ENCODE measurements at places on chromosomes 3 and 15. TPM values are rescaled to one million over a fixed set of nuclear protein-coding genes. Genes with fewer than 3 reads are reported as not detected.

Gene HYAL1
- total RNA-seq = 2.8 TPM

Gene CORO2B
- 2.8 TPM for total RNA-seq

Gene A4GNT
- total RNA-seq = not detected

GRCh38 chr3:189827108-189827507, 195.9 kb downstream of the TP63 start:
- no peak overlapping the region for H3K27ac ChIP-seq
- no peaks in the 10 kb centered on the region for H3K27me3 ChIP-seq
- H3K36me3 ChIP-seq = no peaks in the 10 kb centered on the region
- DNase-seq = no peak
- peaks cover 6% of the 10 kb centered on the region for H3K4me1 ChIP-seq
- no peak overlapping the region for H3K4me3 ChIP-seq

GRCh38 chr3:113783463-113783862, 36.6 kb downstream of the ATP6V1A start:
- H3K27ac ChIP-seq = peak overlapping the region; percentile 70
- DNase-seq = no peak
- peaks cover 14% of the 10 kb centered on the region for H3K4me1 ChIP-seq
- no peaks in the 10 kb centered on the region for H3K27me3 ChIP-seq
- no peak overlapping the region for H3K4me3 ChIP-seq
- H3K36me3 ChIP-seq = no peaks in the 10 kb centered on the region

DNA sequence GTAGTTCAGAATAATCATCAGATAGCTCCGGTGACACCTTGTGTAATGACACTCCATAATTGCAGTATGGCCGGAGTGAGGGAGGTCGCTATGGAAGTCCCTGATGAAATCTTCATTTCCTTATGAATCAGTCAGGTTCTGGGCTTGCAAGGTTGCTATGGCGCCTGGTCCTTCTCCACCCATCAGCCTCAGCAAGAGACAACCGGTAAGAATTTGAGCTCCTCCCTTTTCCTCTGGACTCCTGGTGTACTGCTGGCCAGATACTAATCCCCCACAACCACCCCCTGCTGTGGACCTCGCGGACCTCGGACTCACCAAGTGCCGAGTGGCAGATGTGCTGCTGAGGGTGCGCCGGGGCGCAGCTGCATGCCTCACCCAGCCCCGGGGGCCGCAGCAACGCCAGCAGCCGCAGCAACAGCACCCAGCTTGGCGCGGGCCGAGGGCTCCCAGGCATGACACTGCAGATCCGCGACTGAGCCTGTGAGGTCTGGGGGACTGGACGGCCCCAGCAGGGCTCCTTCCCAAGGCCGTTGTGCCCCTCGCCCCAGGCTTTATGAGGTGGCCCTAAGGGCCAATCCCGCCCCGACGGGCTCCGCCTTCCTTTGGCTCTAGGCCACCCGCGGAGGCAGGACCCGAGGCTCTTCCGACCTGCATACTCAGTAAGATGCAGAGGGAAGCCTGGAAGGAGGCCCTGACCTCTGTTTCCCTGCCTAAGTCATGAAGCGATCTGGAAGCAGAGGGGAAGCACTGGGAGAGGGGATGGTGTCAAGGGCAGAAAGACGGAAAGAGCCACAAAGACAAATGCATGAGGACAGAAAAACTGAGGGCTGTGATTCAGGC, at the start of gene TIMP4:
Gene TIMP4 (minus strand): TSS at position 526 of the 840 bp plus-strand sequence. CDS start 72 bp downstream, at position 454.
- H3K27ac ChIP-seq = peak within 1 kb of the TSS; percentile 92
- no peaks in the 10 kb centered on the region for H3K36me3 ChIP-seq
- H3K4me1 ChIP-seq = peaks cover 19% of the 10 kb centered on the region
- H3K4me3 ChIP-seq = peak within 1 kb of the TSS; percentile 51
- peak; percentile 68 for DNase-seq
- no peaks in the 10 kb centered on the region for H3K27me3 ChIP-seq

GRCh38 chr3:195548006-195548405, 4.9 kb upstream of the PPP1R2 start:
- peaks cover 36% of the 10 kb centered on the region for H3K4me1 ChIP-seq
- DNase-seq = no peak
- H3K36me3 ChIP-seq = no peaks in the 10 kb centered on the region
- H3K27ac ChIP-seq = no peak overlapping the region

DNA sequence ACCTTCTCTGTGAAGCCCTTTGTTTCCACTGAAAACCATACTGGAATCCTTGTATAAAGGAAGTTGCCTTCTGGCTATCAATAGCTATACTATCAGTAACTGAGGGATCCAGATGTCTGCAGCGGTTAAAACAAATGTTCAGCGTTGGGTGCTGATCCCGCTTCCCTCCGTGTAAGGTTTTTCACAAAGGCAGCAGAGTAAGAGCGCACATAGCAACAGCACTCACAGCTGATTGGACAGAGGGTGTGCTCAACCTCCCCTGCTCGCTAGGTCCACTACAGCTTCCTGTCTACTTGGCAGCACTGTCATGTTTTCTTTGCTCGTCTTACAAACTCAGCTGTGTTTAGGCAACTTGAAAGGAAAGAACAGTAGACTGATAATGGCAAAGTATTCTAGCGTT, 27.3 kb downstream of the ATOSA start:
- H3K27me3 ChIP-seq = no peaks in the 10 kb centered on the region
- peak; percentile 77 for DNase-seq
- H3K27ac ChIP-seq = no peak overlapping the region
- peak overlapping the region; percentile 7 for H3K4me3 ChIP-seq
- no peaks in the 10 kb centered on the region for H3K36me3 ChIP-seq
- no peaks in the 10 kb centered on the region for H3K4me1 ChIP-seq

DNA sequence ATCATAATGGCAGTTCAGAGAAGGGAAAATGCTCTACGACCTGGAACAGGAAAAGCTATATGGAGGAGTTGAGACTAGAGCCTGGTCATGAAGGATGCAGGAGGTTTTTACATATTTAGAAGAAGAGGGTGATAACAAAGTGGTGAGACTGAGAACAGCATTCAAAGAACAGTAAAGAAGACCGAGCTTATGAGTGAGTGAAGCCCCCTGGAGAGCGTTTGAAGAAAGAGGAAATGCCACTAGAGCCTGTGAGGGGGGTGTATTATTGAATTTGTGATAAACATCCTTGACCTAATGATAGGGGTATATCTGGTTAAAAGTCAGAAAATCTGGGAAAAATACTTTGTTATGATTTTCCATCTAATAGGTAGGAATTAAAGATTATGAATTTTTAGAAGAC, 4.2 kb downstream of the PARP9 start:
- no peaks in the 10 kb centered on the region for H3K27me3 ChIP-seq
- H3K4me1 ChIP-seq = peaks cover 12% of the 10 kb centered on the region
- H3K36me3 ChIP-seq = no peaks in the 10 kb centered on the region
- DNase-seq = no peak
- H3K4me3 ChIP-seq = no peak overlapping the region
- peak overlapping the region; percentile 24 for H3K27ac ChIP-seq

- DNase-seq = no peak
- H3K27me3 ChIP-seq = no peaks in the 10 kb centered on the region
- peaks cover 11% of the 10 kb centered on the region for H3K4me1 ChIP-seq
- H3K27ac ChIP-seq = no peak overlapping the region
- no peaks in the 10 kb centered on the region for H3K36me3 ChIP-seq
These were observed 122.3 kb downstream of the EFHB start for GRCh38 chr3:19811689-19812088.

DNA sequence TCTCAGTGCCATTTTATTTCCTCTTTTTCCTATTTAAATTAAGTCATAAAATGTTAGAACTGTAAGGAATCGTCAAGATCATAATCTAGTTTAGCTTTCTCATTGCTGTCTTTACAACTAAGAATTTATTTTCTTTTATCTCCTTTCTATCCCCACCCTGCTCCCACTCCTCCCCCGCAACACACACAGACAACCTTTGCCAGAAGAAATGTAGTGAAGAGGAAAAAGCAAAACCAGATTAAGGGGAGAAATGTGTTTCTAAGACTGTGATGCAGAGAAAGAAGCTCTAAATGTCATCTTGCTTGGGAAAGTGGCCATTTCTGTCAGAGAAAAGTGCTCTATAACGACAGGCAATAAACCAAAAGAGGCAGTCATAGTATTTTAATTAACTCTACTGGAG, 78.3 kb upstream of the MLF1 start:
- H3K27me3 ChIP-seq = no peaks in the 10 kb centered on the region
- H3K4me3 ChIP-seq = no peak overlapping the region
- H3K36me3 ChIP-seq = no peaks in the 10 kb centered on the region
- H3K4me1 ChIP-seq = no peaks in the 10 kb centered on the region

DNA sequence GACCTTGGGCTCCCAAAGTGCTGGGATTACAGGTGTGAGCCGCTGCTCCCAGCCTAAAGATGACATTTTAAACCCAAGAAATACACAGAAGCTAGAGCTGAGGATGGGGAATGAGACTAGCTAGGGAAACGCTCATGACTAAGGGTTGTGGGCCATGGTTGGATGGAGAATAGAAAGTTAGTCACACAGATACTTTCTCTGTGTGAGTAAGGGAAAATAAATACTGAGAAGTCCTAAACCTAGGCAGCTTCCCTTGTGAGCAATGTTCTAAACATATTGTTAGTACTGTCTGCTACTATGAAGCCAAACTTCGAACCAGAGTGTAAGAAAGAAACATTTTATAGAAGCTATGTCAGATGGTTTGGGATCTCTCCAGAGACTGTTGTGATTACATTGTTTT, 304.8 kb upstream of the STAC start:
- H3K27me3 ChIP-seq = no peaks in the 10 kb centered on the region
- H3K4me1 ChIP-seq = peaks cover 6% of the 10 kb centered on the region
- no peaks in the 10 kb centered on the region for H3K36me3 ChIP-seq
- DNase-seq = no peak
- no peak overlapping the region for H3K27ac ChIP-seq
- H3K4me3 ChIP-seq = no peak overlapping the region
